ENCODE measurements at places on chromosomes 16 and 17.

GRCh38 chr16:71880176-71880575 is 3.8 kb downstream of the ZNF821 start:
- peaks cover 35% of the 10 kb centered on the region for H3K36me3 ChIP-seq
- no peak overlapping the region for H3K27ac ChIP-seq
- no peak for DNase-seq
- peaks cover 41% of the 10 kb centered on the region for H3K4me1 ChIP-seq
- peaks cover 2% of the 10 kb centered on the region for H3K27me3 ChIP-seq

DNA sequence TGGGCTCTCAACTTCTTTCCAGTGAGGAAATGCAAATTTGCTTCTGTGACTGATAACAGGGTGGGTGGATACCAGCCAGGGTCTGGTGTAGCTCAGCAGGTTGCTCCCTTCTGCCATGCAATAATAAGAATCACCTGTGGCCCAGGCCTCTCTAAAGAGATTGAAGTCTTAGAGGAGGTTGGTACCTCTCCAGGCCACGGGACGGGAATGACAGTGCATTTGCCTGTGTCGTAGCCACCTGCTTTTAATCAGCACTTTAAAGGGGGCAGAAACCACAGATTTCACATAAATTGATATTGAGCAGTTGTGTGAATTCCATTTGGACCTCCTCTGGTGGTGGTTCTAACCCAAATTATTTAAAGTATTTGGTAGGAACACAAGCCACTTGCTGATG is 246.9 kb downstream of the PRKCA start:
- no peak for DNase-seq
- peaks cover 58% of the 10 kb centered on the region for H3K4me1 ChIP-seq
- peaks cover 45% of the 10 kb centered on the region for H3K36me3 ChIP-seq
- H3K27ac ChIP-seq = peak overlapping the region; percentile 79
- no peak overlapping the region for H3K4me3 ChIP-seq
- no peaks in the 10 kb centered on the region for H3K27me3 ChIP-seq

DNA sequence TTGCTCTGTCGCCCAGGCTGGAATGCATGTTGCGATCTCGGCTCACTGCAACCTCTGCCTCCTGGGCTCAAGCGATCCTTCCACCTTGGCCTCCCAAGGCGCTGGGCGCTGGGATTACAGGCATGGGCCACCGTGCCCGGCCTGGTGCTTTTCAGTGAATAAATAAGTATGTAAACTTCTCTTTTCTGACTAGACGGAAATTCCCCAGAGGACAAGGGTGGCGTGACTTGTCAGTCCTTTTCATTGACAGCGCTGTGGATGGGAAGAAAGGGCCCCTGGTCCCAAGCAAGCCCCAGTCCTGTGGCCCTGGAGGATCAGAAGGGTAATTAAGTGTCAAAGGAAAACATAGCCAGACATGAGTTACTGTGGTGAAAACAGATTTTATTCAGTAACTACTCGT is 9.6 kb upstream of the SPN start:
- H3K27ac ChIP-seq = no peak overlapping the region
- H3K27me3 ChIP-seq = no peaks in the 10 kb centered on the region
- no peak for DNase-seq
- no peaks in the 10 kb centered on the region for H3K36me3 ChIP-seq
- peaks cover 14% of the 10 kb centered on the region for H3K4me1 ChIP-seq

DNA sequence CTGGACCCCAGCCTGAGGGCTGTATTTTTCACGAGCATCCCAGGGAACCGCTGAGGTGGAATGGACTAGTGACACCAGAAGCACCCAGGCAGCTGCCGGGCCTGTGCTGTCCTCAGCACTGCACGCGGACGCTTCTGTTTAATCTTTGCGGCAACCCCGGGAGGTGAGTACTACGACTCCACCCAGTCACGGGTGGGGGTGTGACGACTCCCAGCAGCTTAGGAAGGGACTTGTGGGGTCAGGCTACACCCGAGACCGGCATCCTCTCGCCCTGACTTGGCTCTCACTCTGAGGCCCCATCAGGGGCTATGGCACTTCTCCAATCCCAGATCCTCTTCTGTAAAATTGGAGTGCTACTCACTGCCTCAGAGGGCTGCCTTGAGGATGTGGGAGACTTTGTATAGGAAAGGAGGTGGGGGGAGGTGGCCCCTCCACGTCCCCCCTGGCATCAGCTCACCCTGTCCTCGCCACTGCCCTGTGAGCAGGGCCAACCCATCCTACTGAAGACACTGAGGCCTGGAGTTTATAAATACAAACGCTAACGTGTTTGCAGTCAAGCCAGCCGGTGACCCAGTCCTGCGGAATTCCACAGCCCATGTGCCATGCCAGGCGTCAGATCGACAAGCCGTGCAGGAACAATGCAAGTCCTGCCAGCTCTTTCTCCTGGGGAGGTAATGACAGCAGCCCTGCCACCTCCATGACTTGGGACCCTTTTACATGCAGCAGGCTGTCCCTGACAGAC is 44.4 kb downstream of the PPL start:
- H3K27ac ChIP-seq = no peak overlapping the region
- no peaks in the 10 kb centered on the region for H3K36me3 ChIP-seq
- H3K4me3 ChIP-seq = no peak overlapping the region
- H3K27me3 ChIP-seq = no peaks in the 10 kb centered on the region

DNA sequence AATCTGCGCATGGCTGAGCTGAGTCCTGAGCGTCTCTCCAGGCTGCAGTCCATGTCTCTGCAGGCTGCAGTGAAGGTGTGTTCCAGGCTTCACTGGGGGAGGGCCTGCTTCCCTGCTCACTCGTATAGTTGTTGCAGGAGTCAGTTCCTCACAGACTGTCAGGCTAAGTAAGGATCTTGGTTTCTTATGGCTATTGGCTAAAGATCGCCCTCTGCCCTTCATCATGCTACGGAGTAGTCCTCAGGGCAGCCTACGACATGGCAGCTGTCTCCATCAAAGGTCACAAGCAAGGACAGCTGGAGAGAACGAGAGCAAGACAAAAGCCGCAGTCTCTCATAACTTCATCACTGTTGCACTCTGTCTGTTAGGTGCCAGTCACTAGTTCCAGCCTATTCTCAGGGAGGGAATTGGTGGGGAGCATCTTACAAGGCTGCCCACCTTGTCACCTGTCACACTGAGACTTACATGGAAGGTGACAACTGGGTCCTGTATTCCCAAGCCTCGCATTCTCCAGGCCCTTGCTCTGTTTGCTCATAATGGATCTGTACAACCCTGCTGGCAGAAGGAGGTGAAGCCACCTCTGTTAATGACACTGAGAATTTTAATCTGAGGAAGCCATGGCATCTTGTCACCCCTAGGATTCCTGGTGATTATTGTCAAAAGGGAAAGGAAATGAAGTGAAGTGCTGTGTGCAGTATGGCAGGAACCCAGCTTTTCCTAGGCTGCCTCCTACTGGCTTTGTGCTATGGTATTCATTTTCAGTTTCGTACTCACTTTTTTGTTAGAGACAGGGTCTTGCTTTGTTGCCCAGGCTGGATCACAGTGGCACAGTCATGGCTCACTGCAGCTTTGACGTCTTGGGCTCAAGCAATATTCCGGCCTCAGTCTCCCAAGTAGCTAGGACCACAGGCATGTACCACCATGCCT is 43.4 kb downstream of the MFSD11 start:
- no peaks in the 10 kb centered on the region for H3K27me3 ChIP-seq
- no peak overlapping the region for H3K4me3 ChIP-seq
- no peak for DNase-seq
- H3K4me1 ChIP-seq = peaks cover 10% of the 10 kb centered on the region
- H3K27ac ChIP-seq = no peak overlapping the region

- no peak overlapping the region for H3K4me3 ChIP-seq
- H3K27me3 ChIP-seq = peaks cover 24% of the 10 kb centered on the region
- DNase-seq = no peak
- H3K4me1 ChIP-seq = no peaks in the 10 kb centered on the region
- H3K27ac ChIP-seq = no peak overlapping the region
Measured at GRCh38 chr16:73546341-73546845, 498.5 kb upstream of the ZFHX3 start.

- H3K27me3 ChIP-seq = peaks cover 18% of the 10 kb centered on the region
- no peak for DNase-seq
- H3K4me3 ChIP-seq = no peak overlapping the region
- no peak overlapping the region for H3K27ac ChIP-seq
Measured at GRCh38 chr17:49875685-49876084, 27.8 kb upstream of the TAC4 start.

DNA sequence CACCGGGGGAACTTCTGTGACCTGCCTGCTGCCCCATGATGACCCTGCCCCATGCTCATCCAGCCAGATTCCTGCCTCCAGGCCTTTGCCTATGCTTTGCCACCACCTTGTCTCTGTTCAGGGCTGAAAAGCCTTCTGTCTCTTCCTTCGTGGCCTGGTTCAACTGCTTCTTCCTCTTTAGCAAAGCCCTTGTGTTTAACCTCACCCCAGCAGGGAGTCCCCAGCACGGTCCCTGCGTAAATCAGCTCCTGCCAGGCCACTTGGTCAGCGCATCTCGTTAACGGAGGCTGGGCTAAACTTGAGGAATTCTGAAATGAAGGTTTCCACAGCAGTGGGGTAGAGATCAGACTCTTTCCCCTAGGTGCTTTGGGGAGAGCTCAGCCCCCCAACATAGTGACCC is 16.1 kb upstream of the KCNJ12 start:
- no peak for DNase-seq
- H3K36me3 ChIP-seq = no peaks in the 10 kb centered on the region
- H3K27me3 ChIP-seq = no peaks in the 10 kb centered on the region

DNA sequence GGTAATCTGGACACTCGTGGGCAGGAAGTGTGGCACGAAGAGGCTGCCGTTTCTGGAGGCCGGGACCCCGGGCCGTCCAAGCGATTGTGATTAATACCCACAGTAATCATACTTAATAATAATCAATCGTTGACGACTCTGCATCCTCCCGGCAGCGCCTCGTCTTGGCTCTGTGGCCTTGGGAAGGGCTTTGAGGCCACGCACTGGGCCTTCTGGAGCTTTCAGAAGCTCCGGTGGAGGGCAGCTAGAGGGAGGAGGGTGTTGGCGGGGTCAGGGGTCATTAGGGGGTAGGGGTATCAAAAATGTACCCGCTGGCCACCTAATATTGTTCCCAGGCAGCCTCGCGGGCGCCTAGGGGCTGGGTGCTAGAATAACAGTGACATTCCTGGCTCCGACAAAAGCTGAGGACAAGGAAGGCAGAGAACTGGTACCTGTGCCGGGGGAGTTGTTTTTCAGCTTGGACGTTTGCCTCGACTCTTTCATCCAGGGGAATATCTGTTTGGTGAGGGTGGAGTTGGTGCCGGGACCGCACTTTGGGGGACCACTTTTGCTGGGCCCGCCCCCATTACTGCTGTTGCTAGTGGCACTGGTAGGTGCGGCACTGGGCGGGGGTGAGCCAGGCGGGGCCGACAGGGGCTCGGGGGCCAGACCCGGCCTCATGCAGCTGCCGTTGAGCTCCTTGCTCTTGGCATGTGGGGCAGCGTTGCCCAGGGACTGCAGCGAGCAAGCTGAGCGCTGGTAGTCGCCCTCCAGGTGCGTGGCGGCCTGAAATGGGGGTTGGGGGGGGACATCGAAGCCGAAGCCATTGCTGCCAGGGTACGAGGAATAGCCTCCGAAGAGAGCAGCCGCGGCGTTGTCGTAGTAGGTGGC is 6.9 kb upstream of the HOXB2 start:
- H3K4me3 ChIP-seq = no peak overlapping the region
- peaks cover 32% of the 10 kb centered on the region for H3K4me1 ChIP-seq
- peaks cover 14% of the 10 kb centered on the region for H3K36me3 ChIP-seq
- DNase-seq = no peak
- H3K27me3 ChIP-seq = peaks cover 22% of the 10 kb centered on the region

GRCh38 chr16:51445250-51445649 is 294.2 kb upstream of the SALL1 start:
- no peak overlapping the region for H3K4me3 ChIP-seq
- H3K27me3 ChIP-seq = peaks cover 6% of the 10 kb centered on the region
- no peak for DNase-seq
- no peaks in the 10 kb centered on the region for H3K4me1 ChIP-seq
- no peaks in the 10 kb centered on the region for H3K36me3 ChIP-seq

- H3K4me3 ChIP-seq = no peak overlapping the region
- no peaks in the 10 kb centered on the region for H3K27me3 ChIP-seq
- no peaks in the 10 kb centered on the region for H3K4me1 ChIP-seq
- no peaks in the 10 kb centered on the region for H3K36me3 ChIP-seq
- H3K27ac ChIP-seq = no peak overlapping the region
- DNase-seq = no peak
Measured at GRCh38 chr17:17540278-17540906, 44.2 kb upstream of the RASD1 start.

GRCh38 chr16:84406006-84406963 is 37.9 kb downstream of the ATP2C2 start:
- no peak for DNase-seq
- no peaks in the 10 kb centered on the region for H3K36me3 ChIP-seq
- H3K4me3 ChIP-seq = no peak overlapping the region
- no peak overlapping the region for H3K27ac ChIP-seq

- H3K36me3 ChIP-seq = peaks cover 15% of the 10 kb centered on the region
- no peak for DNase-seq
- H3K4me1 ChIP-seq = peaks cover 7% of the 10 kb centered on the region
- H3K27me3 ChIP-seq = no peaks in the 10 kb centered on the region
- H3K4me3 ChIP-seq = no peak overlapping the region
Measured at GRCh38 chr16:23537390-23537789, 19.8 kb downstream of the EARS2 start.

DNA sequence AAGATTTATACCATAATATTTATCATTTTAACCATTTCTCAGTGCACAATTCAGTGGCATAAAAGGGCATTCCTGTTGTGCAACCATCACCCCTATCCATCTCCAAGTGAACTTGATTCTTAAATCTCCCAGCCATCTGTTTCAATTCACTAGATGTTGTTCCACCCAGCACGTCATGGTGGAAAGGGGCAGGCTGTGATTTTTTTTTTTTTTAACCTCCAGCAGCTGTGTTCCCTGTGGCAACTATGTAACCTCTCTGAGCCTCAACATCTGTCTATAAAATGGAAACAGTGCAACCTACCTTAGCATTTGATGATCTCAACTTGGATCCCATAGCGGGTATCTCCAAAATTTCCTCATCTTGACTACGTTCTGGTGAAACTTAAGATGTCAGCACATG is 604.5 kb downstream of the WWOX start:
- H3K27ac ChIP-seq = no peak overlapping the region
- DNase-seq = no peak
- H3K27me3 ChIP-seq = no peaks in the 10 kb centered on the region
- H3K36me3 ChIP-seq = peaks cover 6% of the 10 kb centered on the region
- H3K4me3 ChIP-seq = no peak overlapping the region
- H3K4me1 ChIP-seq = peaks cover 13% of the 10 kb centered on the region

- H3K27ac ChIP-seq = peak overlapping the region; percentile 77
- no peak overlapping the region for H3K4me3 ChIP-seq
- peaks cover 25% of the 10 kb centered on the region for H3K4me1 ChIP-seq
- DNase-seq = no peak
Measured at GRCh38 chr16:74868501-74868900, 93.9 kb upstream of the FA2H start.

DNA sequence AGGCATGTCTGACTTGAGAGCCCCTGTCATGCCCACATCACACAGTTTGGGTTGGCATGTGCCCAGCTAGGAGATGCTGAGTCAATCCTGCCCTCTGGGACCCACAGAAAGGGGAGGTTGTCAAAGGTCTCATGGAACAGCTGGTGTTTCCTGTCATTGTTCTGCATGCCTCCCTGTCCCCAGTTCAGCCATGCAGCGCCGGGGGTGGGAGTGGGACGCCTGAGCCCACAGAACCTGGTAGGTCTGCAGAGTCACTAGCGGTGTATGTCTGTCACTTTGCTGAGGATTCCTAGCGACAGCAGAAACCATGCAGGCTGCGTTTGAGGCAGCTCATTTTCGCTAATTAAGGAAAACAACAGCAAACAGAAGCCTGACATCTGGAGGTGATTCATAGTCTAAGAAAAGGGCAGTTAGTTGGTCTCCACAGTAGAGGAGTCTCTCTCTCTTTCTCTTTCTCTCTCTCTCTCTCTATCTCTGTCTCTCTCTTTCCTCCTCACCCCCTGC is 19.6 kb upstream of the CCL1 start:
- peak overlapping the region; percentile 84 for H3K27ac ChIP-seq
- peaks cover 6% of the 10 kb centered on the region for H3K27me3 ChIP-seq
- H3K4me3 ChIP-seq = no peak overlapping the region
- peaks cover 89% of the 10 kb centered on the region for H3K4me1 ChIP-seq
- no peaks in the 10 kb centered on the region for H3K36me3 ChIP-seq

Data from activated CD4-positive, alpha-beta memory T cell treated with anti-CD3 and anti-CD28 coated beads, Interleukin-2, amount 10 ng/mL, durations not matched to agents 7 days and 5 days (primary cell).